ENCODE measurements at places on chromosomes 6 and 20. TPM values are rescaled to one million over a fixed set of nuclear protein-coding genes. Genes with fewer than 3 reads are reported as not detected.
A peak's percentile ranks its signal among the peaks of the same experiment; 100 is the strongest.

- no peak for DNase-seq
Measured at GRCh38 chr6:129889580-129889979, 28.5 kb upstream of the TMEM244 start.

DNA sequence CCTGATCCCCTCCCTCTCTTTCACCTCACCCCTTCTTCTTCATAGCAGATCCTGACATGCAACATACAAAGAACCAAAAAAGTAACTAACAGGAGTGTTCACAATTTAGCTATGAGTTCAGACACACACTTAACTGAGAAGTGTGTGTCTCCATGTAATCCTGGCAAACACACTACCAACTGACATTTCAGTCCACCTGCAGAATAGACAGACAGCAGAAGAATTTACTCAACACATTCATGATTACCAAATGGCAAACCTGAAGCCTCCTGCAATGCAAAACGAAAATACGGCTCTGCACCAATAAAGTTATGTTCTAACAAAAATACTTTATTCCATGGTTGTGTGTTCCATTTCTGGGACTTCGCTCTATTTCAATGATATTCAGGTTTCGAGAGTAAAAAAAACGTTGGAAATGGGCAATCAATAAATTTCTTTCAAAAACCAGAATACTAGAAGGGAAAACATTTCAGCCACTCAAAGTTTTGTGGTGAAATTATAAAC, 2.6 kb downstream of the BACH2 start:
- no peak for DNase-seq

DNA sequence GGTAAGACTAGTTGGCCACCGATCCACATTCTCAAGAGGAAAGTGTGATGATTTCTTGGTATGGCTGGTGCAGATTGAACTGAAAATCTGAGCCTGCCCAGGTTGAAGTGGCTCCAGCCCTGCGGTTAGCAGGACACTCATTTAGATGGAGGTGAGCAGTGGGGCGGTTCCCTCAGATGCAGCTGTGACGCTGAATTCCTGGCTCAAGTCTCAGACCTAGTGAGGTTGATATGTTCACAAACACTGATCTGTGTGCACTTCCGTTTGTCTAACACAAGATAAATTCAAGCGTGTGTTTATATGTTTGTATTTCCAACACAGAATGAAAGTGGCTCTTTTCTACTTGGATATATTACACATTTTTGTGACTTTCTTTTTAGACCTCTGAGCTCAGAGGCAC, 83.4 kb upstream of the FRMD1 start:
- DNase-seq, result no peak

DNA sequence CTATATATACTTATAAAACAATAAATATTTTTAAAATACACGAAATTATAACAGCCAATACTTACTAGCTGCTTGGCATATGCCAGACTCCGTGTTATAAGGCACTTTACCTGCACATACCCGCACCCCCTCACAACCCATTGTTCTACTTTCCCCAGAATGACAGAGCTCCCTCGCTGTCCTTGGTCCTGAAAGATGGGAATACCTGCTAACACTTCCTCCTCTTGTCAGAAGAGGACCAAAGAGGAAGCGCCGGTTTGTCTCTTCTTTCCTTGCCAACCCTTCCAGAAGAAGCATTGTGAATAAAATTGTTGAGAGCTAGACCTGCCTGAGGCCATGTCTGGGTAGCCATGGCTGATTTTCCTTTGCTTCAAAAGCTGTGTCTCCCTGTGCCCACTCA, 149.3 kb downstream of the PTPRT start:
- DNase-seq, result peak; percentile 33

GRCh38 chr6:93974332-93974731, 555.0 kb upstream of the EPHA7 start:
- DNase-seq, result no peak

- no peak for DNase-seq
Measured at GRCh38 chr6:55664591-55665587, 85.9 kb upstream of the HMGCLL1 start.

GRCh38 chr6:17985934-17986655, 1.3 kb downstream of the KIF13A start:
- no peak for DNase-seq

DNA sequence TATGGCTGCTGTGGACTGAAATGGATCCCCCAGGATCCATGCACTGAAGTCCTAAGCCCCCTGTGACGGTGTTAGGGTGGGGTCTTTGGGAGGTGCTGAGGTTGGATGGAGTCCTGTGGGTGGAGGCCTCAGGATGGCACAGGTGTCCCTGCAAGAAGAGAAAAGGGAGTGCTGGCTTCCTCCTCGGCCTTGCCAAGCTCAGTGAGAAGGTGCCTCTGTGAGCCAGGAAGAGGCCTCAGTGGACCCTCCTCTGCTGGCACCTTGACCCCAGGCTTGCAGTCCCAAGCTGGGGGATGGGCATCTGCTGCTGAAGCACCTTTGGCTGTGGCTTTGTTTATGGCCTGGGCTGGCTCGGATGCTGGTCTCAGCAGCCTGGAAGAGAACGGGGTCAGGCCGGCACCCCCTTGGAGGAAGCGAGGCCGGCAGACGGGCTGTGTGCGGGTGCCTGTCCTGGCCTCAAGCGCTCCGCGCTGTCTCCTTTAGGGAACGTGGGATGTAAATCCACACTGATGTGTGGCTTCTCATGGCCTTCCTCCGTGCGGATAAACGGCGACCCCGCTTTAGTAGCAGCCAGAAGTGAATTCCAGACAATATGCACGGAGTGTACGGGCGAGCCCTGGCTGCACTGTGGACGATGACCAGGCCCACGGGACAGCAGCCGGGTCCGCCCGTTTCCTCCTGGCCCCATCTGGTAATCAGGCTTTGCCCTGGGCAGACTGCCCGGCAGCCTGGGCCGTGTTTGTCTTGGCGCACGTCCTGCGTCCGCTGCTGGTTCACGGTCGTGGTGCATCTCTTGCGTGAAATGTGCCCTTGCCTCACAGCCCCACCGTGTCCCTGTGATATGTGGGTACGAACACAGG, 182.6 kb downstream of the ERMARD start:
- DNase-seq, result no peak

DNA sequence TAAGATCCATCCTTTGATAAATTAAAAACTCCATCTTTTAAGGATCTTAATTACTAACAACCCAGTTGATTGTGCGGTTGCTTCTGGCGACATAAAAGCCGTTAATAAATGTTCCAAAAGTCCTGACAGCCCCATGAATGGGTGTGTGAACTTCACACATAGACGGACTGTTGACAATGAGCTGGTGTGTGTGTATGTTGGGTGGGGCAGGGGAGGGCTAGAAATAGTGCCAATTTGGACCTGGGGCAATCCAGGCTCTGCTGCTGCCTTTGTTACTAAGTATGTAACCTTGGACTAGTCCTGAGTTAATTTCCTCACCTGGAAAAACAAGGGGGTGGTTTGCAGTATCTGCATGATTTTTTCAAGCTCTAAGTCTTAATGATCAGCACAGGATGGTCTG, 4.2 kb downstream of the MAS1 start:
- no peak for DNase-seq

- no peak for DNase-seq
Measured at GRCh38 chr6:74936886-74937285, 269.0 kb downstream of the COL12A1 start.

DNA sequence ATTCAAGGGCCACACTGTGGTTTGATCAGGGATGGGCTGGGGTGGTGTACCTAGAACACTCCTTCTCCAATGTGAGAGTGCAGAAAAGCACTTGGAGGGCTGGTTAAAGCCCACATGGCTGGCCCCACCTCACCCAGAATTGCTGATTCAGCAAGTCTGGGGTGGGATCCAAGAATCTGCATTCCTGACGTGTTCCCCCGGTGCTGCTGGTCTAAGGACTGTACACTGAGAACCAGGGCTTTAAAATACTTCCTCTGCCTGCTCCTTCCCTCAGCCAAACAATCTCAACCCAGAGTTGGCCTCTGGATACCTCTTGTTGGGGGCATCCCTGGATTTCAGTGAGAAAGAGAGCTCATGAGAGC, 13.4 kb upstream of the OCSTAMP start:
- DNase-seq, result no peak

GRCh38 chr20:36847009-36847709, 28.8 kb upstream of the TLDC2 start:
- DNase-seq, result no peak

Gene KHDC1
- not detected for total RNA-seq

Gene HTR1B
- total RNA-seq, result not detected
